ENCODE measurements at places on chromosomes 5 and 9.

- no peak for DNase-seq
Measured at GRCh38 chr9:2055203-2055658, 40.1 kb downstream of the SMARCA2 start.

GRCh38 chr5:139635606-139636206 lies 12.4 kb upstream of the CXXC5 start:
- DNase-seq, result peak; percentile 46

DNA sequence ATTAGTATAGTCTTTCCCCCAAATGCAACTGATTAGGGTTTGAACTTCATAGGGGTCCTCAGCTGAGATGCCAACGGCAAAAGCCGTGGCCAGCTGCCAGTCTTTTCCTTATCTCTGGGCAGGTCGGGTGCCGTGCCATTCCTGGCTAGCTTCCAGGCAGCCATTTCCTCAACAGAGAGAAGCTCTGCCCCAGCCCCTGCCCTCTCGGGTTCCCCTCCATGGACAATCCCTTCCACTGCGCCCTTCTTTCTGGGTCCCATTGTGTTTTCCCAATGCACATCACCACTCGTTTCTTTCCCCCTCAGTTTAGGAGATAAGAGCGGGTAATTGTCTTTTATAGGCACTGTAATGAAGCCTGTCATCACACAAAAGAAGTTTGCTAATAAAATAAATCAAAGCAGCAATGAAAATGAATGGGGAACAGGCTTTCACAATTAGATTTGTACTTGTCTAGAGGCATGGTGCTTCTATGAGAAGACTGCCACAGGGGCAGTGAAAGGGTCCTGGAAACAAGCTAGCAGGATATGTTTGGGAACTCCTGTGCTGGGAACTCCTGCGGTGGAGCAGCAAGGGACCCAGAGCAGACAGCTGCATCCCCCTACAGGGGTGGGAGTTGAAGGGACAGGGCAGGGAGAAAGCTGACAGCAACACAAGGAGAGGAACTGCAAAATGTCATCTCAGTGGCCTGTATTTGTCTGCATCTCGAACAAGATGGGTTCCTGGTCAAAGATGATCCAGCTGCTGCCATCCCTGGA lies 48.0 kb upstream of the SAP30L start:
- no peak for DNase-seq

DNA sequence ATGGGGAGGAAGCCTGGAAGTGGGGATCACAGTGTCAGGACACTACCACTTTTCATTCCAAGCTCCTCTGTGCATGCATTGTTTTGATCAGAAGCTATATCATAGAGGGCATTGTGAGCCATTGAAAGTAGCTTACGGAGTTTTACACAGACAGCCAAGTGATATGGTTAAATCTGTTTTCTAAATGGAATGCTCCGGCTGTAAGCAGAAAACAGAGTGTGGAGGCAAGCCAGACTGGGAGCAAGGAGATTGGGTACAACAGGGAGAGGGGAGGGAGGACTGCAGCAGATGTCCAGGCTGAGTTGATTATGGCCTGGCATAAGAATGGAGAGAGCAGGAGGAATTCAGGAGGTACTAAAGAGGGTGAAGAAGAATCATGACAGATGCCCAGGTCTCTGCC lies 15.5 kb upstream of the SOWAHA start:
- DNase-seq, result no peak

- no peak for DNase-seq
Measured at GRCh38 chr5:128572930-128573319, 34.9 kb upstream of the FBN2 start.

- no peak for DNase-seq
Measured at GRCh38 chr9:5430912-5431311, 6.8 kb downstream of the PLGRKT start.

DNA sequence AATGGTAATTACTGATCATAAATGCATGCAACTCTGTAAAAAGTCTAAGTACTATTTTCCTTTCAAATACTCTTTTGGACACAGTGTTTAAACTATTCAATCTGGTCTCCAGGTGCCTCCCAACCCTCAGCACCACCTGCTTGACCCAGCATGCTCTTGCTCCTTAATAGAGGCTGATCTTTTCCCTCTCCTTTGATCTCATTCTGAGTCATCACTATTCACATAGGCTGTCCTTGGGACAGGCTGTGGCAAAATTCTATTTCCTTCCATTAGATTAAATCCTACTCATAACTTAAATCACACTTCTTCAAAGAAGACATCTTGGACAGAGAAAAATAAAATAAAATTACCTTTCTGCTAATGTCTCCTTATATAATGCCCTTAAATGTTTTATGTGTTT lies 199.4 kb upstream of the ST8SIA4 start:
- no peak for DNase-seq

- no peak for DNase-seq
Measured at GRCh38 chr5:57408714-57409113, 73.9 kb downstream of the ACTBL2 start.

GRCh38 chr9:68998385-68998784 lies 15.5 kb downstream of the PRKACG start:
- no peak for DNase-seq

DNA sequence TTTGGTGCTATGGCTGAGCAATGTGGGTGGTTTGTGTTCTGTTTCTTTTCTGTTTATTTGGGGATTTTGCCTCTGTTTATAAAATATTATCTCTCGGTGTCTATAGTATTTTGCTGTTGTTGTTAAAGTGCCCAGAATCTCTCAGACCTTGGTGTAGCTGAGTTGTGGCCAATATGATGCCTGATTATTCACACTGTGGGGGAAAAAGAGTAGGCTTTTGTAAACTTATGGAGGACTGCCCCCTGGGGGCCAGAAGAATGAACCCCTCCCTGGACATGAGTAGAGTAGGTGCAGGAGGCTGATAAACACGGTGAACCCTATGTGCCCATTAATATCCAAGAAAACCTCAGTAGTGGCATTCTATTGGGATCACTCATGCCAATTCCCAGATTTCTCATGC lies 49.0 kb upstream of the DPYSL3 start:
- DNase-seq, result peak; percentile 21

DNA sequence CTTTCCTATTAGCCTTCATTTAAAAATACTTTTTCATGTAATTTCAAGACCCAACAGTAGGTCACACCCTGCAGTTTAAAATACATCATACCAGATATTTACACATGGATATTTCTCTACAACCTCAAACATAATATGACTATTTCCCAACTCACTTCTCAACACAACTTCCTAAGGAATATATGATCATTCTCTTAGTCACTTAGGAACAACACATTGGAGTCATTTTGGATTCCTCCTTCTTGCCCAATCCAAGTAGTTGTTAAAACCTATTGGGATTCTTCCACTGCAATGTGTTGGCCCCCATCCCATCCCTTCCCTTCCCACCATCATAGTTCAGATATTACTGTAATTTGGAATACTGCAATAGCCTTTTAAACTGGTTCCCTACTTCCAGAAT lies 145.5 kb downstream of the DCP2 start:
- DNase-seq, result no peak

All from NCI-H524 treated with DMSO at 0.1 percent for 48 hours (cell line).